Aorta (tissue), 5 donors: ENCODE measurements at places on chromosomes 1 and 21. TPM values are rescaled to one million over a fixed set of nuclear protein-coding genes. Genes with fewer than 3 reads are reported as not detected.

C21orf58 gene
- total RNA-seq, result 0.81 TPM

- H3K4me1 ChIP-seq, result no peaks in the 10 kb centered on the region
- no peak overlapping the region for H3K27ac ChIP-seq
- no peaks in the 10 kb centered on the region for H3K36me3 ChIP-seq
- H3K27me3 ChIP-seq, result no peaks in the 10 kb centered on the region
Measured at GRCh38 chr1:229209816-229210215, 61.1 kb upstream of the RAB4A start.

DNA sequence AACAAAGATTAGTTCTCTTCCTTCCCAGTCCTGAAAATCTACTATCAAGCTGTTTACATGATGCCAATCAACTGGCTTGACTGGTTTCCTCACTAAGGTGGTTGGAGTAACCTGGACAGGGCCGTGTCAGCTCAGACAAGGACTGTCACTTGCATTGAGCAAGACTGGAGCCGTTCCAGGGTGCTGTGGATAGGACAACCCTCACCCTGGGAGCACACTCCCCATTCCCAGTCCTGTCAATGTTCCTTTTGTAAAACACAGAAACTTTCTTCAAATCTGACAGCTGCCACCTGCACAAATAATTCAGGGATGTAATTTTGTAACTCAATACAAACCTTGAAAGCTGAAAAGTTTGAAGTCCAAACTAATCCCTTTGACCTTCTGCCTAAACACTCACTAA, 31.4 kb downstream of the PLPP3 start:
- H3K27me3 ChIP-seq, result no peaks in the 10 kb centered on the region
- DNase-seq, result no peak
- no peak overlapping the region for H3K27ac ChIP-seq
- H3K4me1 ChIP-seq, result peaks cover 4% of the 10 kb centered on the region

PIK3C2B gene
- 87.5 TPM for total RNA-seq

DNA sequence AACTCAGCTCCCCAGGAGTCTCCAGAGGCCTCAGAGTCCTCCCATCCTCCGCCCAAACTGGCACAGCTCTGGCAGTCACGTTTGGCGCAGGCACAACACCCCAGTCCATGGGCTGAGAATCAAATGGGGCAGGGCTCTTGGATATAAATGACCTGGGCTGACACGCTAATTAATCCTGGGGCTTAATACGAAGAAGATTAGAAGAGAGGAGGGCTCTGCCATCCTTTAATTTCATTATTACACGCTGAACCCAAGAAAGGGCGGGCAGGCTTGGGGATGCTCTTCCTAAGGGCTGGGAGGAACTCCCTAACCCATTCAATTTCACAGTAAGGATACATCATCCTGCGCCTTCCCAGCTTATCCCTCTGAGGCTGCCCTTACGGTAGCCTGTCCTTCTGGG, 2.4 kb downstream of the GRIK3 start:
- no peaks in the 10 kb centered on the region for H3K36me3 ChIP-seq
- no peaks in the 10 kb centered on the region for H3K4me1 ChIP-seq
- DNase-seq, result no peak
- no peaks in the 10 kb centered on the region for H3K27me3 ChIP-seq
- H3K4me3 ChIP-seq, result no peak overlapping the region
